ENCODE measurements at places on chromosomes 2 and 18.

DNA sequence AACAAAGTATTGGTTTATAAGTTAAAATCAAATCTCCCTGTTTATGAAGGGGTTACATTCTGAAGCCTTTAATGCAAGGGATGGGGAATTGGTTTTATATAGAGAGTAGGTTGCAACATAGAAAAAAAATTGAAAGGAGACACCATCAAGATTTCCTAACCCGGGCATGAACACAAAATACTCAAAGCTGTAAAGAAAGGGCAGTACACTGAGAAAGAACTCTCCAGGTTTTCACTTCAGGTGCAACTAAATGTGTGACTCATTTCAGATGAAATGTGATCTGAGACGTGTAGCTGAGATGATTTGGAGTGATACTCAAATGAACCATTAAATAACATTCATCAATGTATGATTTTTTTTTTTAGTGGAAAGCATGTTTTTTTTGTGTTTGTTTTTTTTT lies 43.6 kb downstream of the SANBR start:
- DNase-seq, result peak; percentile 5

GRCh38 chr2:37982147-37982582 lies 57.1 kb downstream of the RMDN2 start:
- DNase-seq, result peak; percentile 22

DNA sequence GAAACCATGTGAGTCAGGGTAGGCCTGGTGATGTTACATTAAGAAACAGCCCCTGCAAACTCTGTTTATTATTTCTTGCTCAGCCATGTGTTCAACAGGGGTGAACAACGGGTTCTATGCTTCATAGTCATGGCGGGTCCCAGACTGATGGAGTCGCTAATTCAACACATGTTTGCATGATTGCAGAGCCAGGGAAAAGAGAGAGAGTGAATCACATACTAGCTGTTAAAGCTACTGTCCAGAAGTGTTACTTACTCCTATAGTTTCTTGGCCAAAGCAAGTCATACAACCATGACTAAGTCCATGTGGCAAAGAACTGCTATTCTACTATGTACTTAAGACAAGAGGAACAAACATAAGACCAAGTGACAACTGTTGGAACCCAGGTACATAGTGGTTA lies 241.2 kb upstream of the SKOR2 start:
- no peak for DNase-seq

DNA sequence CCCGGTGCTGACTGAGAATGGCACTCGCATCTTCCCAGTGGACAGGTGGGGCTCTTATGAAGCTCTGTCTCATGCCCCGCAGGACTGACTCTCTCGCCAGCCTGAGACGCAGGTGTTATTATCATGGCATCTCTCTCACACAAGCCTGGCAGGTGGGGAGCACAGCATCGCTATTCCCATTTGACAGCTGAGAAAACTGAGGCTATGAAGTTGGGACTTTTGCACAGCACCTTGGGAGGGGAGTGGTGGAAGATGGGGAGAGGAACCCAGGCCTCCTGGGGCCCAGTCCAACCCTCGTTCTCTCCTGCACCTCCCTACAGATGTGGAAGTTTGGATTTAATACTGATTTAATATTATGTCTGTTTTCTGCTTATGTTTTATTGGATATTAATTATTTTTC lies 9.0 kb upstream of the NTSR2 start:
- no peak for DNase-seq

DNA sequence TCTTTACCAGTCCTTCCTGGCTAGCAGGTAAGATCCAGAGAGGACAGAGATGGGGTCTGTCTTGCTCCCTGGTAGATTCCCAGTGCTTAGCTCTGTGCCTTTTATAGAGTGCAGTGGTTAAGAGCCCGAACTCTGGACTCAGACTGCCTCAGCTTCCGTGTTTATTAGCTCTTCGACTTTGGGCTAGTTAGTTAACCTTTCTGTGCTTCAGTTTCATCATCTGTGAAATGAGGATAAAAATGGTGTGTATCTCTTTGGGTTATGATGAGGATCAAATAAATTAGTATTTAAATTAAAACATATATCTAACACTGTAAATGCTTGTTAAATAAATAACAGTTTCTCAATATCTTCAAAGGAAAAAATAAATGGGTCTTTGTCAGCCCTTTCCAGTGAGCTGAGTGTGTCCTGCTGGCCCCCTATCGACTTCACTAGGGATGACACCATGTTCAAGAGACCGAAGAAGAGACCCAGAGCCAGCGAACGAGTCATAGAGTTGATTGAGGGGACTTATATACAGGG lies 38.2 kb downstream of the CERS6 start:
- no peak for DNase-seq

DNA sequence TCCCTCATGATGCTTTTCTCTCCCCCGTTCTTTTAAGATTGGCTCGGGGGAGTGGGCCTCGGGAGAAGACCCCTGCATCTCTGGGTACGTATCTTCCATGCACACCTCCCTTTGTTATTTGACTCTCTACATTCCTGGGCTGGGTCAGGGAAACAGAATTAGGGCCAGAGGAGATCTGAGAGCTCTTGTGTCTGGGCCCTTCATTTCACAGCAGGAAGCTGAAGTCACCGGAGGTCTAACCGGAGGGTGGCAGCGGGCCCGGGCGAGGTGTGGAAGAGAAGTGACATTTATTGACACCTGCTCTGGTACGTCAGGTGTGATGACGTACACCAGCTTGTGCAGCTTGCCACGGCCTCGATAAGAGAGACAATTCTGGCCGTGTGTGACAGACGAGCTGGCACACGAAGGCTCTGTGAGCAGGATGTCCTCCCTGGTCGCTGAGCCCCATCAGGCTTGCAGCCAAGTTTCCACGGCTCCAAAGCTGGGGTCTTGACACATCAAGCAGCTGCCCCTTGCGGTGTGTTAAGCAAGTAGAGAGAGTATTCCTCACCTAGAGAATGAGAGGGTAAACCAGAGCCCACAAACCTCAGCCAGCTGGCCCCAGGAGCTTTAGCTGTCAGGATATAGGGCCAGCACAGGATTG lies 30.4 kb downstream of the TOGARAM2 start:
- no peak for DNase-seq

DNA sequence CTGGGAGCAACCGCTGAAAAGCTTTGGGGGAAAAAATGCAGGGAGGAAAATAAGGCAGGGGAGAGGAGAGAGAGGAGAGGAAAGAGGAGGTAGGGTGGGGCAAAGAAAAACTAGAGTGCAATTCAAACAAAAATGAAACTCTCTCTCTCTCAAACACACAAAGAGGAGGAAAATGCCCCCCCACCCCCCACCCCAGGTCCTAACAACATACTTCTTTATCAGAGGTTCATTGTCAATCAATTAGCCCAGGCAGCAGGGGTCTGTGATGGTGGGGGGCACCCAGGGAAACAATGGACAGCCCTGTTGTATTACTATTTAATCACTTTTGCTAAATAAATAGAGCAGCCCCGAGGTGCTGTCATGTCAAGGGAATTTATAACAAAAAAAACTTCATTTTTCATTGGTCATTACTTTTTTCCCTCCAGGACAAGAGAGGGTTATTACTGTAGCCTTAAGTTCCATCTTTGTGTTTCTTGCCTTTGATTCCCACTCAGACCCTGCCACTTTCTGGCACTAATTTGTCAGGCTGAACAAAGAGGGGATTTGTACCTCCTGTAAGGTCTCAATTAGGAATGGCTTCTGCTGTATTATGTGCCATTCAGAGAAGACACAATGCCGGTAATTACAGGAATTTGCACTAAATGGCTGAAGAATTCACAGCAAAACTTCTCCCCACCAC lies 55.0 kb downstream of the PLEKHM3 start:
- DNase-seq, result no peak

DNA sequence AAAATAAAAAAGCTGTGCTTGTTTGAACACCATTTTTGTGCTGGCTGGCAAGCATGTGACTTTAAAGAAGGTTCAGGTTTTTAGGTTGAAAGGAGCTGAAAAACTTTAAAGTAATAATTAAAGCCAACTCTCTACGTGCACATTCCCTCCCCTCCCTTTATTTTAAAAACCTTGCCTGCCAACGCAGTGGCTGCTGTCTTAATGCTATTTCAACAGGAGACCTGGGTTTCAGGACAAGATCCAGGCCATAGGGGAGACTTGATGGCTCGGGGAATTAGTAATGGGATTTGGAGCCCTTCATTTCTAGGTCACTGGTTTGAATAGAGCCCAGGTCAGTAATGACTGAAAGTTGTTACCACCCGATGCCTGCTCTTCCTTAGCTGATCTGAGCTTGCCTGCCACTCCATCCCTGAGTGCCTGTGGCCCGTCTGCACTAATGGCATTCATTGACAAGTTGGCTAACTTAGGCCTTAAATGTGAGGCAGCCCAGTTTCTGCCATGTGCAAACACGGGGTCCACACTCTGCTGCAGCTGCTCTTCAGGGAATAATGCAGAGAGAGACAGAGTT lies 1233.2 kb upstream of the ZEB2 start:
- DNase-seq, result no peak

DNA sequence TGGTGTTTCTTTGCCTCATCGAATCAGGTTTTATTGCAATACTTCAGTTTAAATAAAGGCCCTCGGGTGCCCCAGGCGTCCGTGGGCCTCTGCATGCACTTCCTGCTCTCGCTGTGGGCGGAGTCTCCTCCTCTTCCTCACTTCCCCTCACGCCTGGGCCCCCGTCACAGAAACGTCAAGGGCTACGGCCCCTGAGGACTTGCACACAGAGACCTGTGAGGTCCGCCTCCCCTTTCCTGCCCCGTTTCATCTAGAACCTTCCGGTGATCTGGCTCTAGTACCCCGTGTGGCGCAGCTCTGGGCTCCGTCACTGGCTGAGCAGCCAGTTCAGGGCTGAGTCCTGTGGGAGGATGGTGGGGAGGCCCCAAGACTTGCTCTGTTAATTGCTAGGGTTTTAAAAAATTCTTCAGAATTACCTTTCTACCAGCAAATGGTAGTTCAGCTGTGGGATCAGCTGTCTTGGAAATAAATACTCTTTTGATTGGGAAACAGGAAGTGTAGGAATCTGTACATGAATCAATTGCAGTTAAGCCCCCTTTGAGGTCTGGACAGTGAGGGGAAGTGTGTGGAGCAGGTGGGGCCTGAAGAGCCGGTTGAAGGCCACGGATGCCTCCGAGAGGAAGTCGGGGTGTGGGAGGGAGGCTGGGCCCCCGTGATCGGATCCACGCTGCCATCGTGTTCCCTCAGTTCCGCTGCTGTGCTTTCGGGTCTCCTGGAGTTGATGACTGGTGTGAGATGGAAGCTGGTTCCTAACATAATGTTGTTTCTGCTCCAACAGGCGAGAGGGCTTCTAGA lies 10.2 kb downstream of the NFATC1 start:
- no peak for DNase-seq

DNA sequence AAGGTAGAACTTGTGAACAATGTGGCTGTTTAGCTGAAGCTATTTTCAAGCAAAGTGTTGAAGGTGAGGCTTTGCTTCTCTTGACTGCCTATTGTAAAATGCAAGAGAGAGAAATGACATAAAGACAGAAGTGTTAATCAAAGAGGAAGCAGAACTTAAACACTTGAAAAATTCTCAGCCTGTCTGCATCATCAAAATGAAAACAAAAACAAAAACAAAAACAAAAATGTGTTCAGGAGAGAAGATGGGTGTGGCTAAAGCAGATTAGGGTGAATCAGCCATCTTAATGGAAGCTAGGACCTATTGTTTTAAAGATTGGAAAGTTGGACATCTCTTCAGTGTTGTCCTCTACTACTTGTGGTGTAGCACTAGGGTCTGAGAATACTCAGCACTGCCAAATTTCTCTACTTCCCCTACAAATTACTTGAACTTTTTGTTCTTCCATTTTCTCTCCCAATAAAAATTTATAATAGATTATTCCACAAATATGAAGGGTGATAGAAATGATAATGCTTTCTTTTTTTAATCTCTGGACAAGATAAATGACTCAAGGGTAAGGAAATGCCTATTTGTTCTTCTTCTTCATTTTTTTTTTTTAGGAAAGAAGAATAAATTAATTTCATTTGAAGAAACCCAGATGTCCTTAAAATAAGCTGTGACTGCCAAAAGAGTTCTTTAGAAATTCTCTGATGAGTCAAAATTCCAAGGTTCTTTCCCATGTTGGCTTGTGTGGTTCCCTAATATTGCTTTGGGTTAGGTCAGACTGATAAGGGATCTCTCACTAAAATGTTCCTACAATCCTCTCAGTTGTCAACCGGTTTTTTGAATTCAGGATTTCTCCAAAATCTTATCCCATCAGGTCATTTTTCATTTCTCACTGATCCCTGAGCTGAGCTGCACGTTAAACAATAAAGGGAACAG lies 571.2 kb upstream of the ZEB2 start:
- no peak for DNase-seq

DNA sequence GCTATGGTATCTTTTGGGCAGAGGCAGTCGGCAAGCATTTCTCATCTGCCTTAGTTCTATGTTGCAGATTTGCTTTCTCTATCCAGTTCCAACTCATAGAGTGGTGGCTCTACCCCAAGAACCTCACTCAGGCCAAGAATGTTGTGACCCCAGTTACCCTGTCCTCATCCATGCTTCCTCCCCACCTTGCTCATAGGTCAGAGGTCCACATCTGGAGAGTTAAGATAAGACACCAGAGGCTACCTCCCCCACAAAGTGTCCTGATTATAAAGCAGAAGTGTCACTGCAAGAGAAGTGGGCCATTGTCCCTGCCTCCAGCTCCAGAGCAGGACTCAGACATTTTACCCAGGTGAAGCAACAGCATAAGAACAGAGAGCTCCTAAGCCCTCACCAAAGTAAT lies 276.8 kb upstream of the CHST9 start:
- DNase-seq, result no peak

DNA sequence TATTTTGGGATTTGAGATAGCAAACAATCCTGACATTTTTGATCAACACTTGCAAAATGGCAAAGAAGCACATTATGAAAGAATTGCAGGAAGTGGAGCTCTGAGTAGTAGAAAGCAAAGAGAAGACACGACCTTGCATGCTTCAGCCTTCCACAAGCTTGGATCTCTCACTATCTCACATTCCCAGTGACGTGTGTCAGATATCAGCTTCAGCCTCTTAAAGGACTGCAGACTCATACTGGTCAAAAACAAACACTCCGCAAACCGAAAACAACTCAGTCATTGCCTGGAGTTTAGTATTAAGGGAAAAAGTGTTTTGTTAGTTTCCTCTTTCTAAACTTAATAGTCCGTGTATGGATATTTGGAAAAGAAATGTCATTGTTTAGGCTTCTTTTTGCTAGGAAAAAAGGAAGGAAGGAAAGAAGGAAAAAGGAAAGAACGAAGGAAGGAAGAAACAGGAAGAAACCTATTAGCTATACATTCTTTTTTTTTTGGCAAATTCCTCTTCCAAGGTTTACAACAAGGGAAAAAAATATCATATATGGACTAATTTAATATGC lies 32.6 kb upstream of the SLC40A1 start:
- no peak for DNase-seq

- no peak for DNase-seq
Measured at GRCh38 chr2:172307800-172308199, 119.6 kb upstream of the ITGA6 start.

- no peak for DNase-seq
Measured at GRCh38 chr2:21423854-21424253, 300.1 kb downstream of the TDRD15 start.
